SK-N-MC (cell line): ENCODE measurements at places on chromosomes 3 and 15.

DNA sequence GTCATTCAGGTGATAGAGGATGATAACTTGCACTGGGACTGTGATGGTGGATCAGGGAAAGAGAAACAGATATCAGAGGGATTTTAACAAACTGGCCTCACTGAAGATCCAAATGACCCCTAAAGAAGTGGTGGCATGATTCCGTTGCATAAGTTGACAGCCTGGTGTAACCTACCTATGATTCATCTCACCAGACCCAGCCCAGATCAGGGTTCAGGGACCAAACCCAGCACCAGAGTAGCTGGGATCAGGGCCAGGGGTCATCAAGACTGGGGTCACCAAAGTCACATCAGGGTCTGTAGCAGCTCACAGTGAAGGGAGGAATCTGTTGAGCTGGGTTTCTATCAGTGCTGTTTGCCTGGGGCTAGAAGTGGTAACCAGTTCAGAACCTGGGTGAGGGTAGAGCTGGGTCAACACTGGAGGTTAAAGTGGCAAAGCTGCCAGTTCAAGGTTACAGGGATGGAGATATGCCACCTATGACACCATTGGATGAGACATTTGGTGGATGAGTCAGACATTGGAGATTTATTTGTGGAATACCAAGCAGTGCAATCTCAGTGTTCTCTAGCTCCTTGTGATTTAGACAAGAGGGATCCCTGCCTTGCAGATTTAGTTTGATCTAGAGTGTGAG lies 35.9 kb downstream of the CASR start:
- DNase-seq, result no peak

GRCh38 chr15:62391641-62392262 lies 226.7 kb upstream of the C2CD4B start:
- no peak for DNase-seq

GRCh38 chr3:126745760-126746394 lies 41.8 kb downstream of the CHCHD6 start:
- no peak for DNase-seq

- no peak for DNase-seq
Measured at GRCh38 chr3:116270056-116270455, 175.2 kb downstream of the LSAMP start.

- no peak for DNase-seq
Measured at GRCh38 chr3:152436707-152437590, 168.2 kb downstream of the MBNL1 start.

- DNase-seq, result no peak
Measured at GRCh38 chr15:29613951-29614382, 208.3 kb downstream of the TJP1 start.

GRCh38 chr3:128277378-128278069 lies 124.2 kb downstream of the EEFSEC start:
- DNase-seq, result no peak

GRCh38 chr3:148466980-148467740 lies 230.5 kb upstream of the AGTR1 start:
- no peak for DNase-seq

DNA sequence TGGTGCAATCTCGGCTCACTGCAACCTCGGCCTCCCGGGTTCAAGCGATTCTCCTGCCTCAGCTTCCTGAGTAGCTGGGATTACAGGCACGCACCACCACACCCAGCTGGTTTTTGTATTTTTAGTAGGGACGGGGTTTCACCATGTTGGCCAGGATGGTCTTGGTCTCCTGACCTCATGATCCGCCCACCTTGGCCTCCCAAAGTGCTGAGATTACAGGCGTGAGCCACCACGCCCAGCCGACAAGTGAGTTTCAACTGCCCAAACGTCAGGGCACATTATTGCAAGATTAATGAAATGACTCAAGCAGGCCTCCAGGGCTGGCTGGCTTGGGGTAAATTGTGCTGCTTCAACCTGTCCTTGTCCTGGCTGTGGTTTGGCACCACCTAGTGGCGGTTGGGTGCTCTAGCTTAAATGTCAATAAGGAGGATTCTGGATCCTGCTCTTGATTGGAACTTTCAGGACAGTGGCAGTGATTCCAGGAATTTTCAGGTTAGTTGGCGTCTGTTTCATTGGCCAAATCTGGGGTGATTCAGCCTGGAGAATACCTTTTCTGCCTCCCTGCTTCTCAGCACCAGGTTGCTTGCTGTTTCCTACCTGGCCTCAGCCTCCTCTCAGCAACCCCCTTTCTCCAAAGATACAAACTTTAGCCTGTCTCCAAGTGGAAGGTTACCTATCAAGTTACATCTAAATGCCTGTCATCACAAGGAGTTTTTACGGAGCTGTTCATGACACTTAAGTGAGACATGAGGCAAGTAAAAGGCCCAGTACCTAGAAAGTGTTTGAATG lies 32.4 kb upstream of the SACM1L start:
- DNase-seq, result peak; percentile 61

GRCh38 chr3:12536423-12536822 lies 8.9 kb downstream of the MKRN2OS start:
- no peak for DNase-seq

- DNase-seq, result peak; percentile 40
Measured at GRCh38 chr3:3998140-3998922, 199.1 kb downstream of the LRRN1 start.

DNA sequence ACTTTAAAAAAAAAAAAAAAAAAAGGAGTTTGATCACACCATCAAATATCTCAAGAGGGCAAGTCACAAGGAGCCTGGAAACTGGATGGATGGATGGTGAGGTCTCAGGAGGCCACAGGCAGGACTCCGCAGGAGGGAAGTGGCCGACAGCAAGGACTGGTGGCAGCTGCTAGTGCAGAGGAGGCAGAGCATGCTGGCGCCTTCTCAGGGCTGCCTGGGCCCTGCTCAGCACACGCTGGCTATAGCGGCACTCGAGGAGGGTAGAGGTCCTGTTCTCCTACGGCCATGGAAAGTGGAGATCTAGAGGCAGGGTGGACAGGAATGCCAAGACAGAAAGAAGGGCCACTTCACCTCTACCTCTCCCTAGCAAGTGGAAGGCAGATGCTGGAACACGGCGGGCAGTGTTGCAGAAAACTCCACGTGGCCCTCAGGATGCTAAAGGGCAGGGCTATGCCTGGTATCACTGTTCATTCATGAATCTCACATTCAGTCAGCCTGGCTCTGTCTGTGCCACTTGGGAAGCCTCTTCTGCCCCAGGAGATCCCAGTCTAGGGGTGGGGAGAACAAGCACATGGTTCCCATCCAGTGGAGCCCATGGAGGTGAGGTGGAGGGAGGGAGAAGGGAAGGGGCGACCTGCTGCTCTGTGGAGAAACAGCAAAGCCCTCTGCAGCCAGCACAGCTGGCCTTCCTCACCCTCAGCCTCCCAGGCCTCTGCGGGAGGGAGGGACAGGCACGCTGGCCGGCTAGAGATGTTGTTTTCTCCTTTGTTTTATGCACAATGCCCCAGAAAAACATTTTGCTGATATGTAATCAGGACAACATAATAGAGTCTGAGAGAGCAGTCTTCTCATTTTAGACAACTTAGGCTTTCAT lies 71.0 kb downstream of the OXNAD1 start:
- no peak for DNase-seq

DNA sequence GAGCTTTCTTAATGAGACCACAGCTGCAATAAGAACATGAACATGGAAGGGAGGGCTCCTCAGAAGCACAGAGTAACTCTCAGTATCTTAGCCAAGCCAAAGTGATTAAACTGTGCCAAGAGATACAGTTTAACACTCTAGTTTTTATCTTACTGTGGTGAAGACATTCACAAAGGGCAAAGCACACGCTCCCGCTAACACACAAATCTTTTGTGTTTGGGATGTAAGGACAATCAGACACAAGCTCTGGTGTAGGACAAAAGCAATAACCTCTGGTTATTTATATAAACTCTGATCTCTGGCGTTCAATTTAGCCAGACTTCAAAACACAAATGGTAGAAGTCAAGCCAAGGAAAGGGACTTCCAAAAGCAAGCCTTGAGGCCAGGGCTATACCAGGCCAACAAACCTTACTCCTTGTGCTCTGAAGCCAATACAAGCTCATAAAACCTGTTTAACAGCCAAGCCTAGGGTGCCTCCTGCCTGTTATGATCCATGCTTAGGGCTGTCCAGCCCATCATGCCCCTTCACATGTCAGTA lies 27.8 kb downstream of the DPH3 start:
- DNase-seq, result no peak

DNA sequence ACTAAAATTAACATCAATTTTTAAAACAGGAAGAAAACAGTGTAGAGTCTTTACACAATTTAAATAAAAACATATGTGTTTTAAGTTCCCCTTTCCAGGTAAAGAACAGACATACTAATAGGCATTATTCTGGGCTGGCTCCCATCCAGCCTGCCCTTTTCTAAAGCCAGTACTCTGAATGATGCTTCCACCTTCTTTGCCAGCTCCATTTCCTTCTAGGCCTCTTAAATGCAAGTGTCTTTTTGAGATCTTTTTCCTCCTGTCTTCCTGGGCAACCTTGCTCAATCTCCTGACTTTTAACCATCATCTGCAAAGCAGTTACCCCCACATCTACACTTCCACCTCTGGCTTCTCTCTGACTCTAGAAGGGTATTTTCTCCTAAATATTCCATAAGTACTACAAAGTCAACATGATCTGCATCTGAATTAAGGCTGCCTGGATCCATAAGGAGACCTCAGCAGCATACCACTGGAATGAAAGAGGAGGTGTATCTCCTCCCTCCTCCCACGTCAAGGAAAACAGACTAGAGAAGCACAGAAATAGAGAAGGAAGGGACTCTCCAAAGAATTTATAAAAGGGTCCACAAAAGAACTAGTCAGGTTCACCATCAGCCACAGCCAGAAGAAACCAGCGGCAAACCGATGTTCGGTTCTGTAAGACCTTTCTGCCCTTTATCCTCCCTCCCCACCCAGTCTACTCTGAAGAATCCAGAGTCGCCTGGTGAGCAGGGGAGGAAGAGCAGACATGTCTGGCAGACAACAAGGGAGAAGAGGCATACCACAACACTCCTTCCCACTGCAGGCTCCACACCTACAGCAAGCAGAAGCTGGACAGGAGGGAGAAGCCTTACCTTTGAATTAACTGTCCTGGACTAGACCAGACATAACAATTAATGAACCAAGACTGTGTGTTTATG lies 47.1 kb downstream of the GOLIM4 start:
- DNase-seq, result no peak

DNA sequence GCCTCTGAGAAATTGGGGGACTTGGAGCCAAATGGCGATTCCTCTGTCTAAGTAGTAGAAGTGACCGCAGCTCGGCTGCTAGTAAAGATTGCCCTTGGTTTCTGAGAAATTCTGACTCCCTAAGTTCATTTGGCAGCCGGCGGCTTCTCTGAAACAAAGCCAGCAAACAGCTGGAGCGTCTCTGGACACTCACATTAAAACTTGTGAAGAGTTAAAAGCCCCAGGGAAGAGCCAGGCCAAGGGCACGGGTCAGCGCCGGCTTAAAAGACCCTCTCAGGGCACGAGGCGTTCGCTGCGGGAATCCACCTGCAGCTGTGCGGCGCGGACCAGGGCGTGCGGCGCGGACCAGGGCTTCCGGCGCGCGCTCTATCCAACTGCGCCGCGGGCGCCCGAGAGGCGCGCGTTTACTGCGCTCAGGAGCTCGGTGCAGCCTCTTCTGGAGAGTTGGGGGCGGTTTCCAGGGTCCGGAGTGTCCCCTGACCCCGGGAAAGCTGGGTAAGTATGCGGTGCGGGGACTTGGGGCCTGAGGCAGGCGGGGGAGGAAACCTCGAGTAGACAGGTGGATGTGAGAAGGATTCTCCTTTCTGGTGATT lies at the start of gene COL6A5:
TSS of gene COL6A5 (plus strand) at position 186 of the 593 bp plus-strand sequence. CDS start 27,967 bp downstream, outside the sequence.
- DNase-seq, result no peak

- no peak for DNase-seq
Measured at GRCh38 chr3:187280644-187281043, 10.9 kb downstream of the MASP1 start.

DNA sequence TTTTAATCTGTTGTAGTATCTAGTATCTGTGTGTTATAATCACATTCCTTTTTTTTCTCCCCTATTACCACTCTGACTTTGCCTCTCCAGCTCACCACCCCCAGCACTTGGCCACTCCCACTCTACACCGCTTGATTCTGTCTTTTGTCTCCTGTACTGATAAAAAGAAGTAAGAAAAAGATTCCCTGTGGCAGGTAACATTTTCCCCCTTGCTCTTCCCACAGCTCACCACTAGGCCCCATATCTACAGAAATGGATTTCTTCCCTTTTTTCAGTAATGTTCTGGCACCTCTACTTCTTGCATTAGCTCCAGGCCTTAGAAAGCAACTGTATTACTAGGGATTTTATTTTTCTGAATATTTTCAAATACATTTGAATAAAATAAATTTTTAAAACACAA lies 25.6 kb downstream of the KCNH8 start:
- no peak for DNase-seq

DNA sequence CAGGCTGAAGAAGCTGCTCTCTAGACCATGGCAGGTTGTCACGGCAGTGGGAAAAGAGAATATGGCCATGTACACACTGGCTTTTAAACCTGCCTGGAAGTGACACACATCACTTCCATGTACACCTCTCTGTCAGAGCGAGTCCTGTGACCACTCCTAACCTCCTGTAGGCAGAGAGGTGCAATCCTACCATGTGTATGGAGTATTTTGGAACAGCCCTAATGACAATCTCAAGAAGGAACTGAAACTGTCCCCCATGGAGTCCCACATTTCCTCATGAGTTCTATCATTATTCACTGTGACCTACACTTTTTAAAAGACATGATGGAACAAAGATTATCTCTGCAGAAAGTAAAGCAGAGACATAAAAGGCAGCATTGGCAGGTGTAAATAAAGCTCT lies 153.4 kb upstream of the PFN2 start:
- no peak for DNase-seq

DNA sequence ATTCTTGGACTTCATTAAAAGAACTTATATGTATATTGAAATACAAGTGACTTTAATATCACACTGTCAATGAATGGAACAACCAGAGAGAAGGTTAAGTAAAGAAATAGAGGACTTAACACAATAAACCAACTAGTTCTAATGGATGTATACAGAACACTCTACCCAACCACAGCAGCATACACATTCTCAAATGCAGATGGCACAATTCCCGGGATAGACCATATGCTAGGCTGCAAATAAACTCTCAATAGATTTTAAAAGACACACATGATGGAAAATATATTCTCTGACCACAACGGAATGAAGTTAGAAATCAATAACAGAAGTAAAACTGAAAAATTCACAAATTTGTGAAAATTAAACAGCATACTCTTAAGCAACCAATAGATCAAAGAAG lies 214.3 kb upstream of the LINGO1 start:
- DNase-seq, result no peak

DNA sequence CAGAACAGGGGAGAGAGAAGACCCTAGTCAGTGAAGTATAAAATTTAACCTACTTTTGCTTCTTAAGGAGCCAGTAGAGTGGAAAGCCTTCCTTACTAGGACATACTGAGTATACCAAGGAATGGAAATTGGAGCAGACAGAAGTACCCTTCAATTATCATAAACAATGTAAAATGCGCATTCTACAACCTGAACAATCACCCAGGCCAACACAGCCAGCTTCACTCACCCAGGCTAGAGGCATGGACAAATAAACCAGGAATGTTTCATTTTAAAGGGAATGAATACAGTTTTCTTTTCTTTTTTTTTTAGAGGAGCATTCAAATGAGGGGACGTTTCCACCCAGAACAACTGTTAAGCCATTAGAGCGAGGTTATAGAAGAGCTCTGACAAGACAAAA lies 41.9 kb upstream of the PLXND1 start:
- DNase-seq, result no peak
